ENCODE measurements at places on chromosomes 13 and 19. TPM values are rescaled to one million over a fixed set of nuclear protein-coding genes. Genes with fewer than 3 reads are reported as not detected.

- H3K36me3 ChIP-seq: peaks cover 16% of the 10 kb centered on the region
- H3K27ac ChIP-seq: peak overlapping the region; percentile 70
- no peak overlapping the region for H3K4me3 ChIP-seq
- peaks cover 2% of the 10 kb centered on the region for H3K27me3 ChIP-seq
- peaks cover 54% of the 10 kb centered on the region for H3K4me1 ChIP-seq
Measured at GRCh38 chr13:100131863-100132574, 43.1 kb downstream of the PCCA start.

- H3K4me1 ChIP-seq: no peaks in the 10 kb centered on the region
- no peak for DNase-seq
- H3K4me3 ChIP-seq: no peak overlapping the region
- H3K27ac ChIP-seq: no peak overlapping the region
Measured at GRCh38 chr19:30062065-30062906, 120.2 kb downstream of the URI1 start.

- no peak for DNase-seq
- H3K4me3 ChIP-seq: no peak overlapping the region
- no peak overlapping the region for H3K27ac ChIP-seq
- peaks cover under 1% of the 10 kb centered on the region for H3K36me3 ChIP-seq
- peaks cover 8% of the 10 kb centered on the region for H3K4me1 ChIP-seq
Measured at GRCh38 chr19:5152013-5152763, 183.3 kb downstream of the KDM4B start.

DNA sequence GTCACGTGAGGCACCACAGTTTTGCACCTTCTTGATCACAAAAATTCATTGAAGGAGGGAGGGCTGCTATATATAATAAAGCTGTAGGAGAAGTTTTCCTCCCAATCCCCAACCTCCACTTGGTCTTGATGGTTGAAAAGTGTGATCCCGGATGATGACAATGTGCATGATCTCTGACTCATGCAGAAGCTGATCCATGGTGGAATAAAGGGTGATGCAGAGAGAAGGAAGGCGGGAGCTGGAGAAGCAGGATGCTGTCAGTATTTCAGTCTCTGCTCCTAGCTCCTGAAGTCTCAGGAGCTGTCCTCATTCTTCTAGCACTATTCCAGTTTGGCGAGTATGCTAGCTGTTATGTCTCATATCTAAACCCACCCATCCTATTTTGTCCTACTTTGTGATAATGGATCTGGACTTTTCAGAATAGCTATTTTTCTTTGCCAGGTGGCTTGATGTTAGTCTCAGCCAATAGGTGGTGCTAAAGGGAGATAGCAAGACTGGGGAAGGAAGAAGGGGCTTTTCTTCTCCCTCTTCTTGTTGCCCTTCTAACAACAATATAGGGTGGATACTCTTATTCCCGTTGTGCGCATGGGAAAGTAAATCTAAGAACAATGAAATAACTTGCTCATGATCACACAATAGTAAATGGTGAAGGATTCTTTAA is 65.6 kb upstream of the HTR2A start:
- H3K27me3 ChIP-seq: peaks cover 3% of the 10 kb centered on the region
- 0 out of 2 replicates have a peak overlapping the region, but pooled peaks have one; percentile 23 for H3K4me3 ChIP-seq
- peak; percentile 28 for DNase-seq
- H3K27ac ChIP-seq: no peak overlapping the region

DNA sequence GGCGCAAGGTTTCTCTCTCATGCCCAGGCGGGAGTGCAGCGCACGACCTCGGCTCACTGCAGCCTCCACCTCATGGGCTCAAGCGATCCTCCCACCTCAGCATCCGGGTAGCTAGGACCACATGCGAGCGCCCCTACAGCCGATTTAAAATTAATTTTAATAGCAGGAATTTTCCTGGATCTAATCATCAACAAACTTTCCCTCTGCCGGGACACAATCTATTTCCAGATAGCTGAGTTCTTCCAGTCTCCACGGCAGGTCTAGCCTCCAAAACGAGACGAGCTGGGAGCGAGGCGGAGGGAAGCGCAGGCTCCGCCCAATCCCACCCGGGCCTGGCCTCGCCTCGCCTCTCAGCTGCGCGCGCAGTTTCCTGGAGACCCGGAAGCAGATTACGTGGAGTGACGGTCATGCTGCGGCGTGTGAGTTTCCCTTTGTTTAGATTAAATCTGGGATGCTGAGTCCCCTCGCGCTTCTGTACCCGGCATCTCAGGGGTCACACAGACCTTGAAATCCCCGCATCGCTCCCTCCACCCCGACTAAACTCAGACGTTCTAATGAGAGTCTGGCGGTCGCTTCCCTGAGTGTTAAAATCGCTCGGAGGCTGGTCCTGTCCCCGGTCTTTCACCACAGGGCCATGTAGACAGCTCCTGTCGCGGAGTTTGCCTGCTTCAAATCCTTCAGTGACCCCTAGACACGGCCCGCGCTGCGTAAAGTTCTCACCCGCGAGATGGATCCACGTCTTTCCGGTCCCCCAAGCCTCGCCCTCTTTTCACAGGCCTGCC is at the start of gene ZNF880:
ZNF880 (plus strand) TSS at position 365 of the 782 bp plus-strand sequence; CDS start at position 408, 43 bp downstream.
- no peaks in the 10 kb centered on the region for H3K4me1 ChIP-seq
- H3K27ac ChIP-seq: peak within 1 kb of the TSS; percentile 96
- peak within 1 kb of the TSS; percentile 92 for H3K4me3 ChIP-seq
- no peaks in the 10 kb centered on the region for H3K27me3 ChIP-seq
- peaks cover 56% of the 10 kb centered on the region for H3K36me3 ChIP-seq
- peak; percentile 46 for DNase-seq

DNA sequence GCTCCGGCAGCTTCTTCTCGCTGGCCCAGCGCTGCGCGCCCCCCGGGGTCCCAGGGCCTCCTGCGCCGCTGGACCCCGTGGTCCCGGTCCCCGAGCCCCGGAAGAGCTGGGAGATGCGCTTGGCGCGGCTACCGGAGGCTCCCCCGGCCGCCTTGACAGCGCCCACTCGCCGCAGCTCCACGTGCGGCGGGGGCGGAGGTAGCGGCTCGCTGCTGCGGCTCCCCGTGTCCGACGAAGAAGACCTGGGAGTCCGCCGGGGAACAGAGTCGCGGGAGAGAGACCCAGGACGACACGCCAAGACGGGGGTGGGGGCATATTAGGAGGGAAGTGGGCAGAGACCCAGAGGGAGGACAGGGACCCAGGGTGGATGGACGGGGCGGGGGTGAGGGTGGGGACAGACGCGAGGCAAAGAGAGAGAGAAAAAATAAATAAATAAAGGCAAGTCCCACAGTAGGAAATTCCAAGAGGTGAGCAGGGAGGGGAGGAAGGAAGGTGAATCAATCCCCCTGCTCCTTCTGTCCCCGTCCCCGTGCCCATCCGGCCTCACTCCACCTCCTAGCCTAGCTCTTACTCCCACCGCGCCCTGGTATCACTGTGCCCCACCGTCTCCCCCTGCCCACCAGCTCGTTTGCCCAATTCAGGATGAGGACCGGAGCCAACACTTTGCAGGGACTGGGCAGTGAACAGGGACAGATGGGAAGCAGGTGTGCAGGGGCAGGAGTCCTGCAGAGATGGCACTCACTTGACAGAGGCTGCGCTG is 826 bp downstream of the RASIP1 start:
- no peak for DNase-seq
- H3K36me3 ChIP-seq: no peaks in the 10 kb centered on the region
- H3K4me3 ChIP-seq: no peak overlapping the region
- H3K4me1 ChIP-seq: no peaks in the 10 kb centered on the region
- peaks cover 12% of the 10 kb centered on the region for H3K27me3 ChIP-seq

DNA sequence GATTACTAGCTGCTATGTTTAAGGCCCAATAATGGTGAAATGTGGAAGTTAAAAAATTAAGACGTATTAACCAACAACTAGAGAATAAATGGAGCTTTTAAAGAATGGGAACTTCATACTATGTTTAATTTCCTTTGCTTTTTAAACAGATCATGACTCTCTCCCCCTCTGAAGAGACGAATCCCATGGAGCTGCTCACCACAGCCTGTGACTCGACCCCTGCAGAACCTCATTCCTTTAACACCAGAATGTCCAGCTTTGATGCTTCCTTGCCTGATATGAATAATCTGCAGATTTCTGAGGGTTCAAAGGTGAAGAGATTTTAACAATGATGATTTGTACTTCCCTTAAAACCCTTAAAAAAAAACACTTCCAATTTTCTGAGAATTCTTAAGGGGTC is 53.0 kb downstream of the ZAR1L start:
- no peaks in the 10 kb centered on the region for H3K36me3 ChIP-seq
- peak; percentile 18 for DNase-seq
- peak overlapping the region; percentile 4 for H3K4me3 ChIP-seq
- peaks cover 33% of the 10 kb centered on the region for H3K4me1 ChIP-seq
- H3K27me3 ChIP-seq: no peaks in the 10 kb centered on the region

ZSCAN4 gene
- not detected for total RNA-seq
